ENCODE measurements at places on chromosomes 1 and 21. TPM values are rescaled to one million over a fixed set of nuclear protein-coding genes. Genes with fewer than 3 reads are reported as not detected.

DNA sequence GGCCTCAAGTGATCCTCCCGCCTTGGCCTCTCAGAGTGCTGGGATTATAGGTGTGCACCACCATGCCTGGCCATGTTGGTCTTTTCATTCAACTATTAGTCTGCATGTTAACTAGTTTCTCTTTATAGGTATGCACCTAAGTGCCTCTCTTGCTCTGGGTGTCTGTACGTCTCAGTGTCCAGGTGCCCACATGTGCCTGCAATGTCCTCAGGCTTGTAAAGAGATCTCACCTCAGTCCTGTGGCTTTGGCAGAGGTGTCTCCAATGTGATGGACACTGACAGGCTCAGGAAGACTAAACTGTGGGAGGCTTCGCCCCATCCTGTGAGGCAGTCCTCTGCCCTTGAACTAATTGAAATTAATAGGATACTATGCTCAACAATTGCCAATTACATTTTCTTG lies 526.3 kb downstream of the PTPRU start:
- H3K4me1 ChIP-seq = no peaks in the 10 kb centered on the region
- peaks cover 15% of the 10 kb centered on the region for H3K27me3 ChIP-seq
- DNase-seq = no peak
- H3K27ac ChIP-seq = no peak overlapping the region
- H3K36me3 ChIP-seq = no peaks in the 10 kb centered on the region
- no peak overlapping the region for H3K4me3 ChIP-seq

GRCh38 chr1:25782608-25783201 lies 17.3 kb upstream of the SELENON start:
- DNase-seq = no peak
- H3K27me3 ChIP-seq = no peaks in the 10 kb centered on the region
- peaks cover 21% of the 10 kb centered on the region for H3K4me1 ChIP-seq
- no peak overlapping the region for H3K4me3 ChIP-seq

TDRD10 gene
- total RNA-seq = not detected

DNA sequence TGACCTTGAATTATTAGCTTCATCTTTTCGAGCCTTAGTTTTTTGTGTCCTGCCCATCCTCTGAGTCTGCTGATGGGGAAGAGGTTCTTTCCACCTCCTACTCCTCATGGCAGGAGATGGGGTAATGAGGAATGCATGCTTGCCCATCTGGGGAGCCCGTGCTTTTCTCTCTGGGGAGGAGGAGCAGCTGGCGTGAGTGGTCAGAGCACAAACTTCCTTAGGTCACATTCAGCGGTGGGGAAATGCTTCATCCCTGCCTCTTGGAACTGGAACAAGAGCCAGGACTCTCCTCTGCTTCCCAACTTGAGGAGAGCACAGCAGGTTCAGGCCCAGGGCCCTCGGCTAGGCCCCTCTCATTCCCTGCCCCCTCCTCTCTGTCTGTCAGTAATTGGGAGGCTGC lies 155.0 kb downstream of the PCNX2 start:
- H3K4me1 ChIP-seq = no peaks in the 10 kb centered on the region
- 0 out of 2 replicates have a peak, but pooled peaks cover 4% of the 10 kb centered on the region for H3K36me3 ChIP-seq
- no peak overlapping the region for H3K27ac ChIP-seq
- no peak for DNase-seq
- H3K27me3 ChIP-seq = no peaks in the 10 kb centered on the region
- no peak overlapping the region for H3K4me3 ChIP-seq

- DNase-seq = no peak
- H3K4me1 ChIP-seq = no peaks in the 10 kb centered on the region
- H3K4me3 ChIP-seq = no peak overlapping the region
- H3K36me3 ChIP-seq = no peaks in the 10 kb centered on the region
- no peaks in the 10 kb centered on the region for H3K27me3 ChIP-seq
These were observed 74.9 kb upstream of the APP start for GRCh38 chr21:26245428-26245827.

Measured in PC-9 (cell line).